ENCODE measurements at places on chromosomes 1 and 21.

GRCh38 chr1:39758556-39759435, 12.4 kb downstream of the OXCT2 start:
- H3K36me3 ChIP-seq: peaks cover 28% of the 10 kb centered on the region
- DNase-seq: no peak
- H3K27ac ChIP-seq: no peak overlapping the region

GRCh38 chr1:10737651-10738050, 58.8 kb downstream of the CASZ1 start:
- no peaks in the 10 kb centered on the region for H3K4me1 ChIP-seq
- no peak overlapping the region for H3K4me3 ChIP-seq
- H3K36me3 ChIP-seq: no peaks in the 10 kb centered on the region
- H3K27ac ChIP-seq: no peak overlapping the region
- H3K27me3 ChIP-seq: peaks cover 3% of the 10 kb centered on the region

GRCh38 chr21:39385299-39386145, 36.6 kb upstream of the HMGN1 start:
- peak; percentile 68 for DNase-seq
- no peaks in the 10 kb centered on the region for H3K36me3 ChIP-seq
- peaks cover 55% of the 10 kb centered on the region for H3K4me1 ChIP-seq
- H3K27ac ChIP-seq: peak overlapping the region; percentile 59
- peak overlapping the region; percentile 78 for H3K4me3 ChIP-seq
- peaks cover 4% of the 10 kb centered on the region for H3K27me3 ChIP-seq

DNA sequence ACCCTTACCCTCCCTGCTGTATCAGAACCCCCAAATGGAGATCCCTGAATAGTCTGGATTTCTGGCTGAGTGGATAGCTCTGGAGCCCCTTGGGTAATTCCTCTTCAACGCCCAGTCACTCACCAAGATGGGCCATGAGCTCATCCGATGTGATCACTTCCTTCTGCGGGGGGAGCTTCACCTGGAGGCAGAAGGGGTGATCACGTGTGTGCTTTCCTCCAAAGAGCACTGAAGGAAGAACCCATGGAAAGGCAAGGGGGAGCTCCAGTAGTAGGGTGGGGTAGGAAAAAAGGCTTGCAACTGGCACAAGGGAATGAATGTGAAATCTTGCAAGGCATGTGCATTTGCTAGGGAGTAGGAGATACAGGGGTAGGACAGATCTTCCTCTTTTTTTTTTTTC, 5.1 kb downstream of the MINDY1 start:
- DNase-seq: no peak
- H3K27ac ChIP-seq: no peak overlapping the region
- no peak overlapping the region for H3K4me3 ChIP-seq
- H3K36me3 ChIP-seq: peaks cover 6% of the 10 kb centered on the region
- H3K27me3 ChIP-seq: peaks cover 3% of the 10 kb centered on the region
- peaks cover 24% of the 10 kb centered on the region for H3K4me1 ChIP-seq

- H3K27ac ChIP-seq: no peak overlapping the region
- no peaks in the 10 kb centered on the region for H3K27me3 ChIP-seq
- no peak for DNase-seq
- no peak overlapping the region for H3K4me3 ChIP-seq
- no peaks in the 10 kb centered on the region for H3K4me1 ChIP-seq
Measured at GRCh38 chr1:196960854-196961253, 16.5 kb upstream of the CFHR5 start.

GRCh38 chr21:46002841-46003574, 21.4 kb downstream of the COL6A1 start:
- H3K4me3 ChIP-seq: no peak overlapping the region
- H3K27ac ChIP-seq: no peak overlapping the region
- H3K27me3 ChIP-seq: no peaks in the 10 kb centered on the region
- DNase-seq: no peak
- H3K36me3 ChIP-seq: no peaks in the 10 kb centered on the region

- H3K27me3 ChIP-seq: no peaks in the 10 kb centered on the region
- H3K4me3 ChIP-seq: no peak overlapping the region
- H3K36me3 ChIP-seq: no peaks in the 10 kb centered on the region
- H3K4me1 ChIP-seq: no peaks in the 10 kb centered on the region
Measured at GRCh38 chr21:46153247-46154154, 1.9 kb downstream of the FTCD start.

DNA sequence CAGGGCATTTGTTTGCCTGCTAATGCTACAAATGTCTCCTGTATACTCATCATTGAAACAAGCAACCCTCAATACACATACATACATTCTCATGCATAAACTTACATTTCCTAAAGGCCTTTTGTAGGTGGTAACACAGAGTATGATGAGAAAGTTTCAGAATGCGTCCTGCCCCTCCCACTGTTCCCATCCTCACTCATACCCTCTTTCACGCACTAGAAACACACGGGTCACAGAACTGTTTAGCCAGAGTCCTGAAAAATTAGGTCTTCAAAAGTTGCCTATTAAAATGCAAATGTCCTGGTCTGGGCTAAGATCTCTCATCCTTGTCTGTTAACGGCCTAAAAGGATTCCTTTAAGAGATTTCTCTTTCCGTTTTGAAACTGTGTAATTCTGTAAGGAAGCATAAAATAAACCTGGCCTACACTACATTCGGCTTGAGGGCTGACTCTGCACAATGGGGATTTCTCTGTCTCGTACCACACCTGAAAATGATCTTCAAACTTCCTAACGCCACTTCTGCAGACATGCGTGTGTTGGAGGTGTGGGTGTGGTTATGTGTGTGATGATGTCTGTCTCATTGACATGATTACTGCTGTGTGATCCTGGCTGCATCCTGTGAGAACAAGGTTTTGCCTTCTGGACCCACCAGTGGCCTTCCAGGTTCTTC, 5.3 kb upstream of the FCER1A start:
- H3K27me3 ChIP-seq: peaks cover 5% of the 10 kb centered on the region
- H3K4me1 ChIP-seq: no peaks in the 10 kb centered on the region
- H3K27ac ChIP-seq: no peak overlapping the region
- no peaks in the 10 kb centered on the region for H3K36me3 ChIP-seq
- no peak overlapping the region for H3K4me3 ChIP-seq
- DNase-seq: no peak

DNA sequence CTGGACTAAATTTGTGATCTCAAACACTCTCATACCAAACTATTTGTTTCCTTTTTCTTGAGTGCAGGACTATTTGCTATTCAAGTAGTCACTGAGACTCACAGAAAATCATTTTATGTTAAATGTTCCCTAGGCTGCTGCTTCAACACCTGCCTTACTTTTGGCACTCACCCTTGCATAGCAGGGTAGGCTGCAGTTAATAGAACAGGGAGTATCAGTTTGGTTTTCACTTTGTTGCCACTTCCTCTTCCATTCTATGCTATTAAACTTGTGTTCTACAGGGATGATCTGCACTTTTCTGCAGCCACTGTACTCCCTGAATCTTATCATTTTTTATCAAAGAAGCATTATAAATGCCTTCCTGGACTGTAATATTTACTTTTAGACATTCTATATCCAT, 148.7 kb upstream of the PRMT6 start:
- no peak overlapping the region for H3K27ac ChIP-seq
- H3K27me3 ChIP-seq: peaks cover 2% of the 10 kb centered on the region
- H3K4me3 ChIP-seq: no peak overlapping the region
- H3K4me1 ChIP-seq: no peaks in the 10 kb centered on the region
- no peaks in the 10 kb centered on the region for H3K36me3 ChIP-seq
- DNase-seq: no peak

GRCh38 chr1:82830690-82831380, 1030.1 kb downstream of the ADGRL2 start:
- H3K36me3 ChIP-seq: no peaks in the 10 kb centered on the region
- no peak for DNase-seq
- H3K4me3 ChIP-seq: no peak overlapping the region

DNA sequence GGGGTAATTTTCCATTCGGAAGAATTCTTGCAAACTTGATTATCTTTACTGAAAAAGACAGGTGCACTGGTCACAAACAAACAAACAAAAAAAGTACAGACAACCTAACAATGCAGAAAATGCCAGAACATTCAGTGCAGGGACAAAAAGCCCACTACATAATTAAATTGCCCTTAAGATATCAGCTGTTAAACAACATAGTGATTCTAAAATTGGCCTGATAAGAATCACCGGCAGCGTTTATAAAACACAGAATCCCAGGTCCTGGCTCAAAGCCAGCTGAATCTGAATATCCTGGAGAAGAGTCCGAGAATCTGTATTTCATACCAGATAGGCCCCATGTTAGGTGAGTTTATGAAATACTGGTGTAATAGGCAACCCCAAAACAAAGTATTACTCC, 6.1 kb downstream of the PLPP3 start:
- H3K27me3 ChIP-seq: peaks cover 4% of the 10 kb centered on the region
- H3K27ac ChIP-seq: no peak overlapping the region
- H3K4me1 ChIP-seq: no peaks in the 10 kb centered on the region
- no peak overlapping the region for H3K4me3 ChIP-seq

DNA sequence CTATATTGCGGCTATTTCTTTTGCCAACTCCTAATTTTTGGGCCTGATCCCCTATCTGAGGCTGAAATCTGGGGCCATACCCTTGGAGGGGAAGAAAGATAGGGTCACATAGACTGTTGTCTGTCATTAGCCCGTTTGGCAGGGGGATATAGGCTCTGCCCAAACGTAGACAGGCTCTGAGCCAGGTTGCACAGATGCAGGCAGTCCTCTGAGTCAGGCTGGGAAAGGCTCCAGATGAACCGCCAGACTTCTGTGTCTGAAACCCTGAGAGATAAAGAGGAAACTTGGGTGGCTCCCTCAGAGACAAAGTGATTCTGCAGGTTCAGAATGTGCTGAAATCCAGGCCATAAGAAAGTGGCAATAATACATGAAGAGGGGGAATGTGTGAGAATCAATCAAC, 4.0 kb upstream of the CAP1 start:
- peaks cover 21% of the 10 kb centered on the region for H3K27me3 ChIP-seq
- H3K36me3 ChIP-seq: peaks cover 1% of the 10 kb centered on the region
- no peak overlapping the region for H3K27ac ChIP-seq
- H3K4me3 ChIP-seq: no peak overlapping the region
- no peak for DNase-seq

- H3K4me3 ChIP-seq: no peak overlapping the region
- H3K27me3 ChIP-seq: no peaks in the 10 kb centered on the region
- no peak overlapping the region for H3K27ac ChIP-seq
- H3K36me3 ChIP-seq: no peaks in the 10 kb centered on the region
Measured at GRCh38 chr1:218430822-218431221, 85.7 kb downstream of the TGFB2 start.

DNA sequence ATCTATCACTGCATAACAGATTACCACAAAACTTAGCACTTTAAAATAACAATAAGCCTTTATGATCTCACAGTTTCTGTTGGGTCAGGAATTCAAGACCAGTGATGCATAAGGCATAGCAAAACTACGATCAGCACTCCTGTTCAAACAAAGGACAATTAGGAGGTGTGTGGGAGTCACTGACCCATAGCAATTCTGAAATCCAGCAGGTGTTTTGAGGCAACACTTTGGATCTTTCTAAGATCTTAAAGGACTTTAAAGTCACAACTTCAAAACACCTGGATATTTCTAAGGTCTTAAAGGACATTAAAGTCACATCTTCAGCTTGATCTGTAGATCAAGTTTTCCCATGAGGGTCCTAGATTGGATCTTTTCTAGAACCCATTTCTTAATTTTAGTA, 35.3 kb downstream of the AKT3 start:
- no peak for DNase-seq
- peaks cover 19% of the 10 kb centered on the region for H3K4me1 ChIP-seq
- no peak overlapping the region for H3K27ac ChIP-seq
- no peaks in the 10 kb centered on the region for H3K27me3 ChIP-seq

GRCh38 chr1:46072975-46073374, 59.5 kb downstream of the PIK3R3 start:
- no peak overlapping the region for H3K4me3 ChIP-seq
- H3K27me3 ChIP-seq: no peaks in the 10 kb centered on the region
- H3K27ac ChIP-seq: no peak overlapping the region
- DNase-seq: no peak
- no peaks in the 10 kb centered on the region for H3K36me3 ChIP-seq
- H3K4me1 ChIP-seq: no peaks in the 10 kb centered on the region

GRCh38 chr1:172600615-172601014, 58.3 kb upstream of the FASLG start:
- no peak for DNase-seq
- H3K4me3 ChIP-seq: no peak overlapping the region
- no peaks in the 10 kb centered on the region for H3K27me3 ChIP-seq
- H3K36me3 ChIP-seq: peaks cover 33% of the 10 kb centered on the region

DNA sequence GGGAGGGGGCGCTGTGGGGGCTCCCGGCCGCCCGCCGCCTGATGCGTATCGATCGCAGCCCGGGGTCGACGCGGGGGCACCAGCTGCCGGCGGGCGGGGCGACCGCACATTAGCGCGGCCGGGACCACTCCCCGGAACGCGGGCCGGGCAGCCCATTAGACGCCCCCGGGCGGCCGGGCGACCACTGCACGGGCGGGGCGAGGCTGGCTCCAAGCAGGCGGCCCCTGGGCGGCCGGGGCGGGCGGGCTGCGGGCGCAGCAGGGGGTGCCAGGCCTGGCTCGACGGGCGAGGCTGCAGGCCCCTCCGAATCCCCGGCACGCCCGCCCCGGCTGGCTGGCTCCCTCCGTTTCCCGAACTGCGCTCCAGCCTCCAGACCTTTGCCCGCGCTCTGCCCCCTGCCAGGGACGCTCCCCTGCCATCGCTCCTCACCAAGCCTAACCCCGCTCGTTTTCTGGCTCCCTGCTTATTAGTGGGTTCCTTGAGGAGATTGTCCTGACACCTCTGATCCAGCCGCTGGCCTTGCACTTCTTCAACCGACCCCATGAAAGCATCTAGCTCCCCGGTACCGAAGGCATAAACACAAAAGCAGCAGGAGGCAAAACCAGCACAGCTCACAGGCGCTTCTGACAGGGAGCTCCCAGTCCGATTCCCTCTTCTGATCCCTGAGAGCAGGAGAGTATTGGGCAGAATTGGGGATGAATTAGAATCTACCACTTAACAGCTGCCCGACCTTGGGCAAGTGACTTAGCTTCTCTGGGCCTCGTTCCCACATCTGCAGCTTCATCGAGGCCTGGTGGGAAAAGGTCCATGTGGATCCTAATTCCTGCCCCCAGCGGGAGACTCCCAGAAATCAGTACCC, 92.6 kb upstream of the CASZ1 start:
- H3K36me3 ChIP-seq: no peaks in the 10 kb centered on the region
- no peak overlapping the region for H3K27ac ChIP-seq
- no peaks in the 10 kb centered on the region for H3K4me1 ChIP-seq

GRCh38 chr21:17784180-17784598, 35.0 kb downstream of the C21orf91 start:
- peaks cover 5% of the 10 kb centered on the region for H3K27me3 ChIP-seq
- peak overlapping the region; percentile 79 for H3K27ac ChIP-seq
- peaks cover 25% of the 10 kb centered on the region for H3K36me3 ChIP-seq
- peaks cover 95% of the 10 kb centered on the region for H3K4me1 ChIP-seq
- H3K4me3 ChIP-seq: peak overlapping the region; percentile 67

DNA sequence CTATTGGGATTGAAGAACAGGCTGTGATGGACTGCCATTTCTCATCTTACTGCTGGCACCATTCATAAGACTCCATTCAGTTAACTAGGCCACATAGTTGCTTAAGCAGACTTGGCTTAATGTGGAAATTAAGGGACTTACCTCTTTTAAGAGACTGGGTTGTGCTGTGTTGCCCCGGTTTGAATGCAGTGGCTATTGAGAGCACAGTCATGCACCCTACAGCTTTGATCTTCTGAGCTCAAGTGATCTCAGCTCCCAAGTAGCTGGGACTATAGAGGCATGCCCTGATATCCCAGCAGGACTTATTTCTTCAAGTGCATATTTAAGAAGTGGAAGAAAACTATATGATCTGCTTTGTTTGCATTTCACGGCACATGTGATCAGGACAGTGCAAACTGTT, 181.1 kb downstream of the RASAL2 start:
- H3K27ac ChIP-seq: no peak overlapping the region
- H3K36me3 ChIP-seq: no peaks in the 10 kb centered on the region
- H3K4me3 ChIP-seq: no peak overlapping the region
- H3K27me3 ChIP-seq: peaks cover 4% of the 10 kb centered on the region
- no peaks in the 10 kb centered on the region for H3K4me1 ChIP-seq

Measured in immature natural killer cell (primary cell).